ENCODE measurements at places on chromosomes 12 and 14.

GRCh38 chr12:20364501-20364900 lies 3.8 kb upstream of the PDE3A start:
- no peak for DNase-seq
- H3K4me1 ChIP-seq: peaks cover 3% of the 10 kb centered on the region
- no peak overlapping the region for H3K4me3 ChIP-seq
- H3K27ac ChIP-seq: no peak overlapping the region

GRCh38 chr12:20374795-20375194 lies 6.5 kb downstream of the PDE3A start:
- H3K27me3 ChIP-seq: peaks cover 8% of the 10 kb centered on the region
- no peaks in the 10 kb centered on the region for H3K4me1 ChIP-seq
- H3K4me3 ChIP-seq: no peak overlapping the region
- no peak for DNase-seq
- H3K36me3 ChIP-seq: no peaks in the 10 kb centered on the region

DNA sequence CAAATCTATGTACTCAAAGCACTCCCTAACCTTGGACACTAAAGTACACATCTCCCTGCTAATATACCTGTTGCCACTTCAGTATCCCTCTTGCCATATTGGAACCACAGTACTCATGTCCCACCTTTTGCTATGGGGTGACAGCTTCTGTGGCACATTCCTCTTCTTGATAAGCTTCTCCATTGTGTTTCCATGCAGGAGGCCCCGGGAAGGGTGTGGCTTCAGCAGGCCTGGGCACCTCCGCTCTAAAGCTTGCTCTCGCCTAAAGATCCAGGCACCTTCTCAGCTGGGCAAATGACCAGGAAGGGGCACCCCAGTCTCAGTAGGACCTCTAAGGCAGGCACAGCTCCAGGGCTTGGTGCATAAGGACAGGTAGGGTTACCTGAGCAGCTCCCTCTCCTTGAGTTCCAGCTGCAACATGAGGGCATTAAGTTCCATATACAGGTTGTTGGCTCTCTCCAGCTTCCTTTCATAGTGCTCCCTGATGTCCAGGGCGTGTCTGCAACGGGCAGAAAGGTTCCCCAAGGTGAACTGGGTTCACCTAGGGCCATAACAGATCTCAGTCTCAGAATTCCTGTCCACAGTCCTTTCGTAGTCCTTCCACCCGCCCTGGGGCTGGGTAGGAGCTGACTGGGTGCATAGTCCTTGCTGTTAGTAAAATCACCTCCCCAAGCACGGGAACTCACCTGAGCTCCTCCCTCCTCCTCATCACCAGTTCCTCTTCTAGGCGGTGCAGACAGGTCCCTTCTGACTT lies 15.9 kb downstream of the MAP3K12 start:
- peaks cover 3% of the 10 kb centered on the region for H3K4me1 ChIP-seq
- DNase-seq: no peak
- peak overlapping the region; percentile 67 for H3K27ac ChIP-seq
- no peaks in the 10 kb centered on the region for H3K27me3 ChIP-seq

- H3K4me3 ChIP-seq: peak within 1 kb of the TSS; percentile 84
- peaks cover 9% of the 10 kb centered on the region for H3K27me3 ChIP-seq
- H3K36me3 ChIP-seq: peaks cover 5% of the 10 kb centered on the region
Observed at GRCh38 chr12:122421821-122422729, at the start of gene CLIP1. Gene CLIP1 (minus strand): TSS chr12:122422669. CDS start chr12:122380452, 42,217 bp downstream.

DNA sequence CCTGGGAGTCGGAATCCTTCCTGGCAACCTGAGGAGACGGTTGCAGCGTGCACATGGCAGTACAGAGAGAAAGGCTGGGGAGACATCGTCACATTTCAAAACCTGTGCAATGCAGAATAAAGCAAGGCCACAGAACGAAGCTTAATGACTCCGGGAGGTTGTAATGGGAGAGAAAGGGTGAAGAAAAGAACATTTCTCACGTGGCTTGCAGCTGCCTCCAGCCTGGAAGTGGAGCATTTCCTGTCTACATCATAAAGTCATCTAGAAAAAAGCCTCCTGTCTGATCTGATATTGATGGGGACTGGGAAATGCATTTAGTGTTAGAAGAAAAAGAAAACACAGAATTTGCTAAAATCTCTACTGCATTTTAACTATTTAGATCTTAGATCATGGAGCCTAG lies 209.3 kb downstream of the TMEM132C start:
- DNase-seq: no peak
- no peak overlapping the region for H3K27ac ChIP-seq
- peaks cover 4% of the 10 kb centered on the region for H3K27me3 ChIP-seq
- H3K4me3 ChIP-seq: no peak overlapping the region
- no peaks in the 10 kb centered on the region for H3K4me1 ChIP-seq

- H3K4me3 ChIP-seq: no peak overlapping the region
- no peaks in the 10 kb centered on the region for H3K27me3 ChIP-seq
- no peak overlapping the region for H3K27ac ChIP-seq
- DNase-seq: no peak
- peaks cover 40% of the 10 kb centered on the region for H3K4me1 ChIP-seq
- H3K36me3 ChIP-seq: no peaks in the 10 kb centered on the region
Observed at GRCh38 chr14:55585854-55586253, 5.8 kb downstream of the KTN1 start.

DNA sequence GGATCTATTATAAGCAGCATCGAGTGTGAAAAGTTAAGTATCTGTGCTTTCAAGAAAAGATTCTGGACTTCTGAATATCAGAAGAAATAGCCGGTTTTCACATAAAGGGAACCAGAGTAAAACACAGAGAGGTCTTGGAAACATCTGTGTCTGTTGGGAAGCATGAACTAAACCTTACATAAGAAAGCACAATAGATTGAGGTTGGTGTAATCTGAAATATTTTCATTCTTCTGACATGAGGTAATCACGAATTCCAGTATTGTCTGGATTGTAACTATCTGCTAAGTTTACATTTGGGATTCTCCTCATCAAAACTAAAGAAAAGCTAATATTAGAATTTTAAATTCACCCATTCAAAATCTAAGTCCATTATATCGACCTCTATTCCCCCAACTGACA lies 161.3 kb downstream of the CPNE8 start:
- no peaks in the 10 kb centered on the region for H3K4me1 ChIP-seq
- no peaks in the 10 kb centered on the region for H3K27me3 ChIP-seq
- H3K4me3 ChIP-seq: no peak overlapping the region
- no peaks in the 10 kb centered on the region for H3K36me3 ChIP-seq
- no peak for DNase-seq
- H3K27ac ChIP-seq: no peak overlapping the region

- H3K36me3 ChIP-seq: peaks cover 13% of the 10 kb centered on the region
- H3K27me3 ChIP-seq: peaks cover 17% of the 10 kb centered on the region
- peak; percentile 92 for DNase-seq
- H3K27ac ChIP-seq: peak overlapping the region; percentile 98
Observed at GRCh38 chr12:107320033-107320928, 226.9 kb upstream of the CRY1 start.

GRCh38 chr12:90974286-90974685 lies 19.3 kb upstream of the CCER1 start:
- H3K4me3 ChIP-seq: no peak overlapping the region
- no peaks in the 10 kb centered on the region for H3K27me3 ChIP-seq
- H3K4me1 ChIP-seq: no peaks in the 10 kb centered on the region

DNA sequence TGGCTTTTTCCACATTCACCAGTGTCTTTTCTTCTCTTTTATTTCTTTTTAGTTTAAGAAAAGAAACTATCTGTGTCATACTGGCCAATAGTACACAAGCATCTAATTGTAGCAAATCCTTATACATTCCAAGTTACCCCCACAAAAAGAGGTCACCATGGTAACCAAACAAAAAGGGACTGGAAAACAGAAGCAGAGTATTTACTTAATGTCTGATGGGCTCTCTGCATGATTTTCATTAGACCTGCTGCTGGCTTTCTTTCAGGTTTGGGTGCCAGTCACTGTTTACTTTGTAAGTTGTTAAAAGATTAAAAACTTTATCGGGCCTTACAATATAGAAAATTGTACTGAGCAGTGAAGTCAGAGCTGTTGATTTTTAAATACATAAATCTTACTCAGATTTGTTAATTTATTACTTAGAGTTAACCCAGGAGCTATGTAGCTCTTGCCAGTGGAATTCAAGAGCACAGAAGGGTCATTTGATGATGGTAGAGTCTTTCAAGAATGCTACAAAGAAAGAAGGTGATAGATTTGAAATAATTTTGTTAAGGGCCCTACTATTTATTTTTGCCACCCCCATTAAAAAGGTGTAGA lies 123.9 kb downstream of the BRMS1L start:
- no peak overlapping the region for H3K27ac ChIP-seq
- no peak for DNase-seq
- H3K36me3 ChIP-seq: no peaks in the 10 kb centered on the region
- H3K4me1 ChIP-seq: peaks cover 3% of the 10 kb centered on the region
- H3K4me3 ChIP-seq: no peak overlapping the region

- DNase-seq: no peak
- no peaks in the 10 kb centered on the region for H3K27me3 ChIP-seq
- peaks cover 18% of the 10 kb centered on the region for H3K36me3 ChIP-seq
Observed at GRCh38 chr12:14362352-14362751, 3.1 kb upstream of the ATF7IP start.

DNA sequence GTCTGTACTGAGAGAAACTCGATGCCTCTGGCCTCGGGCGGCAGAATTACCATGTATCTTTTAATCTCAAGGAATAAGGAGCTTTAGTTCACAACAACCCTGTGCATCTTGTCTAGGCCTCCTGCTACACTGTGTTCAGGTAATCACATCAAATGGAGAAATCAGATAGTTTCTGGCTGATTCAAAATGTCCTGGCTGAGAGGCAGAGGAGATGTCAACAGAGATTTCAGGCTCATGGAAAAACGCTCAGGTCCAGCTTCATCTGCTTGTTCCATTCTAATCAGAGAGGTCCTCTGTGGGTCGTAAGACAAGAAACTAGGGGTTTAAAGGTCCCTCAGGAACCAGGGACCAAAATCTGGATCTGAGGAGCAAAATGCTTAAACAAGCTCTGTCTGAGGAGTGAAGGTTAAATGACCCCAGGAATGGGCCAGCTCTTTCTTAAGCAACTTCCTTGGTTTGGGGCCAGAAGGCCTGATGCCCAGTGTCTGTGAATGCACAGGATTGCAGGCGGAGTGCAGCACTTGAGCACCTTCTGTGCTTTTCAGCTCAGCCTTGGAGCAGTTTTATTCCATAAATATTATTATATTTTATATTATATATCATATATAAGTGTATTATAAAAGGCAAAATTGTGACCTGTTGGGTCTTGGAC lies 170.2 kb upstream of the PRICKLE1 start:
- no peaks in the 10 kb centered on the region for H3K4me1 ChIP-seq
- H3K36me3 ChIP-seq: no peaks in the 10 kb centered on the region
- DNase-seq: no peak
- H3K4me3 ChIP-seq: no peak overlapping the region
- H3K27me3 ChIP-seq: no peaks in the 10 kb centered on the region
- H3K27ac ChIP-seq: no peak overlapping the region

- no peak for DNase-seq
- no peak overlapping the region for H3K4me3 ChIP-seq
- no peaks in the 10 kb centered on the region for H3K36me3 ChIP-seq
- H3K4me1 ChIP-seq: no peaks in the 10 kb centered on the region
Observed at GRCh38 chr12:76697849-76698248, 66.1 kb upstream of the ZDHHC17 start.

- no peak overlapping the region for H3K4me3 ChIP-seq
- H3K36me3 ChIP-seq: no peaks in the 10 kb centered on the region
- H3K4me1 ChIP-seq: peaks cover 16% of the 10 kb centered on the region
- no peak overlapping the region for H3K27ac ChIP-seq
- DNase-seq: no peak
Observed at GRCh38 chr12:12217018-12217359, 49.9 kb downstream of the LRP6 start.

- no peak for DNase-seq
- no peaks in the 10 kb centered on the region for H3K4me1 ChIP-seq
- H3K4me3 ChIP-seq: no peak overlapping the region
- no peaks in the 10 kb centered on the region for H3K27me3 ChIP-seq
- no peak overlapping the region for H3K27ac ChIP-seq
Observed at GRCh38 chr12:116033765-116034164, 243.7 kb downstream of the MED13L start.

GRCh38 chr12:116637589-116638150 lies 78.5 kb downstream of the MAP1LC3B2 start:
- peaks cover 36% of the 10 kb centered on the region for H3K27me3 ChIP-seq
- DNase-seq: no peak
- H3K36me3 ChIP-seq: no peaks in the 10 kb centered on the region

GRCh38 chr12:88945051-88945732 lies 364.9 kb upstream of the KITLG start:
- H3K27ac ChIP-seq: no peak overlapping the region
- no peaks in the 10 kb centered on the region for H3K27me3 ChIP-seq
- H3K4me3 ChIP-seq: no peak overlapping the region
- no peaks in the 10 kb centered on the region for H3K36me3 ChIP-seq
- H3K4me1 ChIP-seq: no peaks in the 10 kb centered on the region

DNA sequence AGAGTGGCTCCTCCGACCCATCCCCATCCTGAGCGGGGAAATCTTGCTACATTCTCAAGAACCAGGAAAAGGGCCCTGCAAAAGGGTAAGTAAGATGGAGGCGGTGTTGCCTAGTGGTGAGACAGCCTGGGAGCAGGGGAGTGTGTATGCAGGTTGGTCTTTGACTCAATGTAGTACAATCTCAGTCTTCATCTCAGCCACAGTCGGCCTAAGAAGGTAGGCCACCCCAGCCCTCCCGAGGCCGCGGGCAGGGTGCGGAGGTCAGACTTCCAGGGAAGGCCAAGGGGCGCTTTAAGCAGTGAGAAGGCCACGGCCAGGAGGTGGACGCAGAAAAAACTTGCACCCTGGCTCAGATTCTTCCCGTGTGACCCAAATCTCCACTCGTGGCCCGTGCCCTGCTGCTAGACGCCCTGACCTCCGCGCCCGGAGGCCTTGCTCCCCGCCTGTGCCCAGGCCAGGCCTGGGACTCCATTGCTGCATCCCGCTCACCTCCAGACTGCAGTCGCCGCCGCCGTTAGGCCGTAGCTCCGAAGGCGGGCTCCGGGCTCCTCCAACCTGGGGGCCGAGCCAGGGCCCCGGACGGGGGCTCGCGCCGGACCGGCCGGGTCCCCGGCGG lies 435 bp downstream of the FOXM1 start:
- peaks cover 46% of the 10 kb centered on the region for H3K36me3 ChIP-seq
- peaks cover 57% of the 10 kb centered on the region for H3K4me1 ChIP-seq
- DNase-seq: peak; percentile 51

DNA sequence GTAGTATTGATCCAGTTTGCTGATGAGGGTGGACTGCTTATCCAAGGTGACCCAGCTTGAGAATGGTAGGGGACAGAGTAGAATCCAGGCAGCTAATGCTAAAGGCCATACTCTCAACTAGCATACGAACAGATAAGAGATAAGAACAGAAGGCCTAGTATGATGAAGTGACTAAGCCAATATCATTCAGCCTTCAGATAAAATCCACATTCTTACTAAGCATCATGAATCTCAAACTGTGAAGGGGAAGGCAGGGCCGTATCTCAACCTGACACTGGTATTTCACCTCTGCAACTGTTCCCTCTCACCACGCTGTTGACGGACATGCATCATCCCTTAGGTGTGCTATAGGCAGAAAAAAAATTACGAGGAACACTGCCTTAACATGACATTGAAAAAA lies 8.1 kb upstream of the CKAP4 start:
- no peak for DNase-seq
- H3K27ac ChIP-seq: no peak overlapping the region
- H3K27me3 ChIP-seq: no peaks in the 10 kb centered on the region
- H3K4me1 ChIP-seq: no peaks in the 10 kb centered on the region

- H3K27me3 ChIP-seq: no peaks in the 10 kb centered on the region
- H3K4me1 ChIP-seq: no peaks in the 10 kb centered on the region
- H3K36me3 ChIP-seq: no peaks in the 10 kb centered on the region
- no peak overlapping the region for H3K4me3 ChIP-seq
- H3K27ac ChIP-seq: no peak overlapping the region
- peak; percentile 62 for DNase-seq
Observed at GRCh38 chr14:32252030-32252670, 49.1 kb upstream of the RNU6-8 start.

- no peak overlapping the region for H3K27ac ChIP-seq
- H3K4me1 ChIP-seq: peaks cover 15% of the 10 kb centered on the region
- DNase-seq: peak; percentile 11
Observed at GRCh38 chr12:52300796-52301691, 9.7 kb upstream of the KRT81 start.
